AG10803 (cell line): ENCODE measurements at places on chromosomes 4 and X.

DNA sequence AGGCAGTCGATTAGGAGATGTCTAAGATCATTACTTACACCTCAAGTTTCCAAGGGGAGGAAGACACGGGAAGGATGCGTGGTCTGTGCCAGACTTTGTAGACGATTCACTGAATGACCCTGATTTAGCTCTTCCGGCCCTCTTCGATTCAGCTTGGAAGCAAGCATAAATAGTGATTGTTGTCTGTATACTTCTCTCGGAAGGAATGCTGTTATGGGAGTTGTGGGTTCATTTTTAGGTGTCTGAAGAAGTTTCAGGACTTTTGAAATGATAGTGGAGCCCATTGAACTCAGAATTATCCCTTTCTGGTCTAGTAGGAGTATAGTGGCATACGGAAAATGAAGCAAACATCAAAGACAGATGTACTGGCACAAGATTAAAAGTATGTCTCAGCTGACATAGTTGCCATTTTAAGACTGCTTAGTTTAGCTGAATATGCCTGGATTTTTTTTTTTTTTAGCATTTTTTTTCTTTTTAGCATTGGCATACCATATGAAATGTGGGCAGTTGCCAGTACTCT, 1.0 kb upstream of the ANKRD17 start:
- DNase-seq: peak; percentile 36

DNA sequence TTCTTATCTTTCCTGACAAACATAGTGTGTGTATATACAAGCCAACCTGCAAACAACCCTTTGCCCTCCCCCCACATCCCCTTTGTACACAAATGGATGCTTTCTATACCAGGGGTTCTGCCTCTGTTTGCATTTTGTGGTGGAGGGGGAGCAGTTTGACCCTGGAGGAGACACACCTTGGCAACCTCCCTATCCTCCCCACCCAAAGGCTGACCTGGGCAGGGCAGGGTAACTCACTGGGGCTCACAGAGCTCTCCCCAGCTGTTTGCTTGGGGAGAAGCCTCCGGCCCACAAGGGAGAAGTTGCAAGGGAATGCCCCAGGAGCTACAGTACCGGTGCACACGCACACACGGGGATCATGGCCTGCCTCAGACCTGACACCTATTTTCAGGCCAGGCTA, 372.6 kb downstream of the BCOR start:
- no peak for DNase-seq

GRCh38 chrX:40953369-40953768, 131.9 kb upstream of the USP9X start:
- no peak for DNase-seq

GRCh38 chr4:1406981-1407656, 877 bp upstream of the NKX1-1 start:
- no peak for DNase-seq

DNA sequence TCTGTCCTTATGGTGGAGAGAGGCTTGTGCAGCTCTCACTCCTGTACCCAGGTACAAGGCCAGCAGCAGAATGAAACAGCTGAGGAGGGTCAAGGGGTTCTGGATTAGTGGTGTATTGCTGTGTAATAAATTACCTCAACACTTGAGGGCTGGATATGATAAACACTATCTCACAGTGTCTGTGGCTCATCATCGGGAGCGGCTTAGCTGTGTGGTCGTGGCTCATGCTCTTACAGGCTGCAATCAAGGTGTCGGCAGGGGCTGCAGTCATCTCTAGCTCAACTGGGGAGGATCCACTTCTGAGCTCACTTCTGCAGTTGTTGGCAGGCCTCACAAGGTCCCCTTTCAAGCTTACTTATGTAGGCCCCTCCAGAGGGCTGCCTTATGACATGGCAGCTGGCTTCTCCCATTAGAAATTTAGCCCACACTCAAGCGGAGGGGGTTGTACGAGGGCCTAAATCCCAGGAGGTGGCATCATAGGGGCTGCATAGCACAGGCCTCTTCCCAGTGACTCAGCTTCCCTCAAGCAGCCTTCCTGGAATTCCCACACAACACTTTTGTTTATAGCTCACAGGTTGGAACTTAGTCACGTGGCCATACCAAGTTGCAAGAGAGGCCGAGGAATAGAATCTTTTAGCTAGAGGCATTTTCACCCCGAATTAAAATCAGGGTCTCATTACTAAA, 148.2 kb upstream of the RPS6KA3 start:
- peak; percentile 33 for DNase-seq

GRCh38 chr4:147786031-147786430, 54.1 kb downstream of the ARHGAP10 start:
- no peak for DNase-seq

DNA sequence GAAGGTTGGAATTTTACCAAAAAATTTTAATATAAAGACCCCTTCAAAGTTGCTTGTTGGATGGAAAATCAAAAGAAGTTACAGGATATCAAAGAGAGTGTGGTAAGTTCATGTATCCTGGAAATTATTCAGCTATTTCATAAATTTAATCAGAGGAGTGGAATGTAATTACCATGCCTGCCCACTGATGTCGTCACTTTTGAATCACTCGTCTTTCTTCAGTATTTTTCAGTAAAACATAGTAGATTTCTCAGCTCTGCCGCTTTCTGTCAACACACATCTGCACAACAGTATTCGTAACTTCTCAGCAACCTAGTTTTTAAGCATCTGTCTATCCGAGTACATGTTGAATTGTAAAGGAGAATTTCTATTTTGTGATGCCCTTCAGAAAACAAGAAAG, 2163.0 kb upstream of the AGA start:
- no peak for DNase-seq

DNA sequence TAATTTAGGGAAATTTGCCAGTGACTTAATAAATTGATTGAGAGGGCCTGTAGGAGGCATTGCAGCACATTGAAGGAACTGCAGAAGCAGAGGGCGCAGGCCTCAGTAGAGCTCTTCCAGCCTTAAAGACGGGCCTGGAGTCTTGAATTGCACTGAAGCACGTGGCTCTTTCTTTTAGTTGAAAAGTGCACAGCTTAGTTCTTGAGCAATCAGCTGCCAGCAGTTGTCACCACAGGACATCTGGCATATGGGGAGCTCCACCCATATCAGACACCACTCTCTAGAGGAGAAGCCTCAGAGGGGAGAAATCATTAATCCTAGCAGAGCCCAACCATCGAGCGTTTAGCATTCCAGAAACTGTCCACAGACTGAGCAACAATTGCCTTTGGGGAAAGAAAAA, 16.0 kb upstream of the FGF16 start:
- DNase-seq: peak; percentile 89

DNA sequence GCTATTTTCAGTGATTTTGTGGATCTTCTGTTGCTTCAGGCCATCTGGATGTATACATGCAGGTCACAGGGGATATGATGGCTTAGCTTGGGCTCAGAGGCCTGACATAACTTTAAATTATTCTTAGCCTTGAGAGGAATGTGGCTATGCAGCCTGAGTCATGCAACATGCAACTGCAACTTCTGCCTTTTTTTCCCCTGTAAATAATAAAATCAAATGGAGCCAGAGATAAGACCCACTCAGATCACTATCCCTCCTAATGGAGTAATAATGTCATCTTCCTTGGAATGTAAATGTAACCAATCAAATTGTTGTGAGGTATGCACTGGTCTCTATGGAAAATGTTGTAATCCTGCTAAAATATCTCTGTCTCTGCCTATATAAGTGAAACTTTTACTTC, 54.9 kb downstream of the MAGEB17 start:
- peak; percentile 56 for DNase-seq

DNA sequence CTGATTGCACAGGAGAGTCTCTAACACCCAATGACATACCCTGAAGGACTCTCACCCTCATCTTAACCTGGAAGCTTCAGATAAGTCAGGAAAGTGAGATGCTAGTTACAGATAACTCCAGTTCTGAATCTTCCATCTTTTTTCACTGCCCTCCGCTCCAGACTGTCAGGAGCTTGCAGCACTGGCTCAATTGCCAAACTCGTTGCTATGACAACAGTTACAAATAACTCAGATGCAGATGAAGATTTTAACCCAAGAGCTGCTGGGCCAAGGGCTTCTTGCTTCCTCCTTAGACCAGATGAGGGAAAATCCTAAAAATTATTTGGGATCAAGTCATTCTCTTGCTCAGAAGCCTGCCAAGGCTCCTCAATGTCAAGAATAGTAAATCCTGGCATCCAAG, 109.1 kb upstream of the HUWE1 start:
- peak; percentile 0 for DNase-seq

DNA sequence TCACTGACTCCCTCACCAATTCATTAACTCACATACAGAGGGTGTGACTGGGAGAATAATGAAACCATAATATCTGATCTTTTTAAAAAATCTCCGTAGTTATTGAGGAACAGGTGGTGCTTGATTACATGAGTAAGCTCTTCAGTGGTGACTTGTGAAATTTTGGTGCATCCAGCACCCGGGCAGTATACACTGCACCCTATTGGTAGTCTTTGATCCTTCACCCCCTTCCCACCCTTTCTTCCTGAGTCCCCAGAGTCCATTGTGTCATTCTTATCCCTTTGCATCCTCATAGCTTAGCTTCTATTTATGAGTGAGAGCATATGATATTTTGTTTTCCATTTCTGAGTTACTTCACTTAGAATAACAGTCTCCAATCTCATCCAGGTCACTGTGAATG, 1143.8 kb downstream of the PCDH19 start:
- no peak for DNase-seq

DNA sequence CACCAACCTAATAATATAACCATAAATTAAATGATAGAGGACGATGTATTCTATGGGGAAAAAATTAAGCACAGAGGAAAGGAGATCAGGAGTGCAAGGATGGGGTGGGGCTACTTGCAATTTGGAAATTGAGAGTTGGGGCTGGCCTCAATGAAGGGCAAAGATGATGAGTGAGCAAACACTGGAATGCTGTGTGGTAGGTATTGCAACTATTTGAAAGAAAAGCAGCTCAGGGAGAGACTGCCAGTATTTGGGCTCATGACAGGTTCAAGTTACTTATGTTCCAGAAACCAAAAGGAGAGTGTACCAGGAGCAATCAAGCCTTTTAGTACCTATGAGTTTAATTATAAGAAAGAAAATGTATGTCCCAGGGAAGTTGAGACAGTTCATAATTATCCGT, 47.4 kb downstream of the ASIC5 start:
- DNase-seq: no peak

GRCh38 chr4:143653031-143653430, 47.4 kb downstream of the FREM3 start:
- DNase-seq: no peak

DNA sequence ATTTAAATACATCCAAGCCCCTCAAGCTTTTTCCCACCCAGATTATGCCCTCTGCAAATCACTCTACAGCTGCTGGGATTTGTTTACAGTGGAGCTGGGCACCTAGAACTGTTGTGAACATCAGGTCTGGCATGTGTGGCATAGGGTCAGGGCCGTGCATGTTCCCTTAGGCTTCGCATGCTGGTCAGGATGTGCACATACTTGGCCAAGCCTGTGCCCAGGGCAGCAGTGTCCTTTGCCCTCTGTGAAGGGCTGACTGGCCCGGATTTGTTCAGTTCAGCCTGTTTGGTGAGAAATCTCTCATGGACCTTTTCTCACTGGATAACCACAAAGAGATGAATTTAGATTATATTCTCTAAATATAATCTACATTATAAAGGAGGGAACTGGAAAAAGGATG, 471.9 kb downstream of the TRIML1 start:
- DNase-seq: no peak

DNA sequence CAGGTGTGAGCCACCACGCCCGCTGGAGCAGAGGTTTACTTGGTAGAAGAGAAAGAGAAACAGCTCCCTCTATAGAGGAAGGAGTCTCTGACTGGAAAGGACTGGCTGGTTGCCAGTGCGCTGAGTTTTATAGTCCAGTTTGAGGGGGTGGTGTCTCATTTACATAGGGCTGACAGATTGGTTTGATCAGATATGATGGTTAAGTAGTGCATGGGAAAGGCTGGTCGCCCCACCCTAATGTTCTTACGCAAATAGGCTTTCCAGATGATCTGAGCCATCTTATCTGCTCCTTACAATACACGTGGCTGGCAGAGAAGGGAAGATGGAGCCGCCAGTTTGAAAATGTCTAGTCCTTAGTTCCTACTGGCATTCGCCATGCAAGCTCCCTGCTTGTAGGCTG, 439.5 kb downstream of the NAF1 start:
- no peak for DNase-seq

GRCh38 chrX:120731386-120731785, 101.5 kb upstream of the C1GALT1C1 start:
- DNase-seq: peak; percentile 48

GRCh38 chrX:16882702-16883486, 12.7 kb upstream of the RBBP7 start:
- DNase-seq: peak; percentile 39

DNA sequence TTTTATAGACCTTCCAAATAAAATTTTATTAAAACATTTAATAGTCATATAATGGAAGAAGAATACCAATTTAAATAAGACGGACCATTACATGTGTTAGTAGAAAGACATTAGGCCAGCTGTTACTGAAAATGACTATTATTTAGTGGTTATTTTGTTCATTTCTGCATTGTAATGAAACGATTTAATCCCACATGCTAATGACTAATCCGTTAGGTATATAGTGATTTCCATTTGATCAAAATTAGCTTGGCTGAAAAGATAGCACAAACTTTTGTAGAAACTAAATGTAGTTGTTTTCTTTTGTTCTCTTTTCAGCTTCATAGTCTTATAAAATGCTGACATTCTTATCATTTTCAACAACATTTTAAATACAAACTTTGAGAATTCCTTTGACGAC, 556.1 kb upstream of the TENM3 start:
- DNase-seq: no peak

DNA sequence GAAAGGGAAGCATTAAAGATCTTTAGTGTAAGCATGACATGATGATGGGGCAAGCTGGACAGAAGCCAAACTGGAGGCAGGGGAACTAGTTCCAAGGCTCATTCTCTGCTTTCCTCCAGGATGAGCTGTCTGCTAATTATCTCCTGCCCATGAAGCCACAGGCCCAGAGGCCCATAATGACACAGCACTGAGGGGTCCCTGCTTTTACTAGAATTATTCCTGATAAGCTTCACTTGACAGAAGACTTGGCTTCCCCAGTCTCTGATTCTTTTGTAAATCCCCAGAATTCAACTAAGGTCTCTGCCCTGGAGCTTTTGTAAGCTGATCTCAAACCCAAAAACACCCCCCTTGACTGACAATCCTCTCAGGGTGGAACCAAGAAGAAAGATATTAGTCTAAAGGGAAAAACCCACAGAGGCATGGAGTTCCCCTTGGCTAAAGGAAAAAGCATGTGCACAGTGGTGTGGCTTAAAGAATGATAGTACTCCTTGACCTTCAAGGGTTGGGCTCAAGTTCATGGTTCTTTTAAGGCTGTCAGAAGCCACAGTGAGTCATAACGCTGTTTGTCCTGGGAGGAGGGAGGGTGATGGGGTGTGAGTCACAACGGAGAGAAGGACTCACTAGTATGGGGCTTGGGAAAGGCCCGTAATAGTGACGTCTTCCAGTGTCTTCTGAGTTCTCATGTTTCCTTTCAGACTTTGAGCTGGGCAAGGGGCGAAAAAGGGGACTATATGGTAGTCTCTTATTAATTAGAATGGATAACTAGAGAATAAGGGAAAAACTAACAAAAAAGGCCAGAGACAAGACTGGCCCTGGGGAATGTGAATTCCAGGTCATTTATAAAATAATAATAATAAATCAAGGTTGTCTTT, 146.0 kb upstream of the CPEB2 start:
- DNase-seq: peak; percentile 93

GRCh38 chrX:55624403-55624802, 1.2 kb downstream of the FOXR2 start:
- DNase-seq: no peak

- no peak for DNase-seq
These were observed 58.0 kb downstream of the PJA1 start for GRCh38 chrX:69107231-69107739.
